ENCODE measurements at places on chromosomes 6 and 20.

DNA sequence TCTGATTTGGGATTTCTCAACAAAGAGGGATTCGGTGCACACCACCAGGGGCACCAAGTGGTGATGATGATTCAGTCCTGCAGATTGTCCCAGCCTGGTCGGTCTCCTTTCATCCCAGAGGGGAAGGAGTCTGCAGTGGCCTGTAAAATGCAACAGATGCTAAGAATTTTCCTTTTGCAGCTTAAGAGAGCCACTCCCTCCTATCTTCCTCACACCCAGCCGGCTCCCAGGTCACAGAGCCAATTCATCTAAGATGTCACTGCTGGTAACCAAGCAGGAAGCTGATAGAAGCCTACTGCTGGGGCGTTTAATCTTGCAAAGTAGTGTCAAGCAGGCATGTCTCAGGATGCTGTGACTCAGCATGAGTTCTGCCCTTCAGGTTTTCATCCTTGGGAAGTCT, 203.8 kb upstream of the LRFN2 start:
- no peak for DNase-seq

DNA sequence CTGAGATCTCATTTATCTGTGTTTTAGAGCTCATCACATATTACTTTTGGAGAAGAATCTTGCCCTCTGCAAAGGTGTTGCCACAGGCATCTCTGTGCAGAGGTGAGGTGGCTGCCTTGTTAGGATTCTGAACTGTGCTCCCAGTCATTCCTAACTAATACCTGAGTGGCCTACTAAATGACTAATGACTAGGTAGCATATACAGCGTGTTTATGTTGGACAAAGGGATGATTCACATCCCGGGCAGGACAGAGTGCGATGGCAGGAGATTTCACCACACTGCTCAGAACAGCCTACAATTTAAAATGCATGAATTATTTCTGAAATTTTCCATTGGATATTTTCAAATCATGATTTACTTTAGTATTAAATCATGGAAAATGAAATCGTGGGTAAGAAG, 23.1 kb upstream of the CGA start:
- DNase-seq = no peak

DNA sequence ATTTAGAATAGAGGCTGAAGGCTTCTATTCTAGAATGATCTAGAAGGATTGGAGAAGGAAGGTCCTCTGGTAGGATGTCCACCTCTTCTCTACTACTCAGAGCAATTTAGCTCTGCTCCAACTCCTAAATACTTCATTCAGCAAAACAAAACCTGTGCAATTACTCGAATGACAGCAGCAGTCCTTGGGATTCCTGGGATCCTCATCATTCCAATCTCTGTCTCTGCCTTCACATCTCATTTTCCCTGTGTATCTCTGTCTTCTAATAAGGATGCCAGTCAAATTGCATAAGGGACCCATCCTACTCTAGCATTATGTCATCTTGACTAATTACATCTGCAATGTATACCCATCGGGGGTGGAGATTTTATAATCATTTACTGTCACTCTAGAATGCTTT, 5.5 kb upstream of the AIG1 start:
- no peak for DNase-seq

DNA sequence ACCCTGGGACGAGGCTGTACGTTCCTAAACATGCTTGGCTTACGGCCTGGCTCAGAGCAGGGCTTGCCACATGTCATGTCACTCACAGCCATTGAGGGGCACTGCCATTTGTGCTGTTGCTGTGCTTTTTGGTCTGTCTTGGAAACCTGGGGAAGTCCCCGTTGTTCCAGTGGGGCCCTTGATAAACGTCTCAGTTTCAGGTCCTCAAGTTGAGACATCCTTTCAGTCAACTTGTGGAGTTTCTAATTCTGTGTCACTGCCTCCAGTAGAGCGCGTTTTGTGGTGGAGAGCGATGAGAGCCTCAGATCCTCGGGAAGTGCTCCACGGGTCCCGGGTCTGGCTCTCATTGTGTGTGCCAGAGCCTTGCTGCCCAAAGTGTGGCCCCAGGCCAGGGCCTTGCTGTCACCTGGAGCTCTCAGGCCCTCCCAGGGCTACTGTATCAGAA, 43.0 kb upstream of the CCR6 start:
- DNase-seq = no peak

DNA sequence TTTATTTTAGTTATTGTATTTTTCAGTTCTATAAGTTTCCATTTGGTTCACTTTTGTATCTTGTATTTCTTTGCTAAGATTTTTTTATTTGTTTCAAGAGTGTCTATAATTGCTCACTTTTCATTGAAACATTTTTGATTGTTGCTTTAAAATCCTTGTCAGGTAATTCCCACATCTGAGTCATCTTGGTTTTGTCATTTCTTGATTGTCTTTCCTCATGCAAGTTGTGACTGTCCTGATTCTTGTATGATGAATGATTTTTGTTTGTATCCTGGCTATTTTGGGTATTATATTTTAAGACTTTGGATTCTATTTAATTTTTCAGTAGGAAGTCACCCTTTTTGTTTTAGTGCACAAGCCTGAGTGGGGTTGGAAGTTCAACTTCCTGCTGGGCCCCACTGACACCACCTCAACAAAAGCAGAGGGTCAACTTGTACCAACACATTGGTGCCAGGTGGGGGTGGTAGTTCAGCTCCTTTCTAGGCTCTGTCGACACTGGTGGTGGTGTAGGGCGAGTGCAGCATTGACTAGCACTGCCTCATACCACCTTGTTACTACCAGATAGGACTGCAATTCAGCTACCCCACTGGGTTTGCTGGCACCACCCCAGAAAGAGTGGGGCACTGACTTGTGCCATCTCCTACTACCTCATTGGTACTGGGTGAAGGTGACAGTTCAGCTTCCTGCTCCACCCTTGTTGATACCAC, 8.8 kb downstream of the RSPH3 start:
- no peak for DNase-seq

Measured in cardiac muscle cell (in vitro differentiated cells and primary cell).